T-helper 2 cell treated with Interferon-gamma antibody and Interleukin-4, amounts not matched to agents 100 ng/mL and 5 ng/mL, for 36 hours (primary cell): ENCODE measurements at places on chromosomes 12 and 14. TPM values are rescaled to one million over a fixed set of nuclear protein-coding genes. Genes with fewer than 3 reads are reported as not detected.

KLRG1 gene
- total RNA-seq, result 3.5 TPM in 2 replicates

DHRS4 gene
- 23.6 and 23.9 TPM in 2 replicates for total RNA-seq

NDUFB1 gene
- 108 and 116 TPM in 2 replicates for total RNA-seq

GRIP1 gene
- not detected in 2 replicates for total RNA-seq

OAS2 gene
- 140 and 153 TPM in 2 replicates for total RNA-seq

HDAC7 gene
- total RNA-seq, result 150 TPM in 2 replicates

KRT72 gene
- 0.27 and 0.30 TPM in 2 replicates for total RNA-seq

TMEM253 gene
- not detected in 2 replicates for total RNA-seq

C1S gene
- 2.2 TPM in 2 replicates for total RNA-seq

RPGRIP1 gene
- total RNA-seq, result 0.16 TPM in 1 of 2 replicates, not detected in the other

SERPINA6 gene
- not detected in 2 replicates for total RNA-seq

CPM gene
- total RNA-seq, result 9.9 and 13.4 TPM in 2 replicates

TMPRSS12 gene
- not detected in 2 replicates for total RNA-seq

NUP107 gene
- total RNA-seq, result 95.8 and 101 TPM in 2 replicates

RTL1 gene
- total RNA-seq, result not detected in 2 replicates

CYP27B1 gene
- total RNA-seq, result 4.2 and 4.3 TPM in 2 replicates

SERPINA1 gene
- 0.16 TPM in 1 of 2 replicates, not detected in the other for total RNA-seq

ACSS3 gene
- not detected in 2 replicates for total RNA-seq

FLVCR2 gene
- total RNA-seq, result 0.91 and 1.1 TPM in 2 replicates

RBM25 gene
- 101 and 102 TPM in 2 replicates for total RNA-seq

TGFB3 gene
- 2.4 and 2.6 TPM in 2 replicates for total RNA-seq

HCAR2 gene
- 0.11 TPM in 1 of 2 replicates, not detected in the other for total RNA-seq
